Activated naive CD4-positive, alpha-beta T cell treated with Interleukin-2 at 50 U/mL for 16 hours (primary cell): ENCODE measurements at places on chromosomes 2 and 18.
A peak's percentile ranks its signal among the peaks of the same experiment; 100 is the strongest.

DNA sequence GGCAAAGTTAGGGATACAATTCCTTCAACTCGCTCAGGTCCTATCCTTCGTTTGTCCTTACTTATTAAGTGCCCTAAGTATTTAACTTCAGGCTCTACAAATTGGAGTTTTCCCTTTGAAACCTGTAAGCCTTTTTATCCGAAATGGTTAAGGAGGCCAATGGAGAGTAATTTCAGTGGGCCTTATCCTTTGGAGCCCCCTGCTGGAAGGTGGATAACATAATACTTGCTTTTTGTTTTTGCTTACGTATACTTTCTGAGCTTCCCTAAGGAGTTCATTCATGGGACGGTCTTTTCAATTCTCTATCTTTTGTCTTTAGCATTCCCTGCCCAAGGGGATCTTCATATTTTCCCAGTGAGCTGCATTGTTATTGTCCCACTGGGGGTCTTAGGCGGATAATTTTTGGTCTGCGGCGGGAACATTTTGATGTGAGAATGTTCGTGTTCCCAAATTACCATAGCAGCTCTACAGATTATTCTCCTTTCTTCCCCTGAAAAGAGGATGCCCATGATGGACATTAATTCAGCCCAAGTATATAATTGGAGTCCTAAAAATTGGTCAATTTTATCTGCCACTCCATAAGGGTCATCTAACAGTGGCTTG is 34.4 kb upstream of the TRAPPC8 start:
- DNase-seq = peak; percentile 6

DNA sequence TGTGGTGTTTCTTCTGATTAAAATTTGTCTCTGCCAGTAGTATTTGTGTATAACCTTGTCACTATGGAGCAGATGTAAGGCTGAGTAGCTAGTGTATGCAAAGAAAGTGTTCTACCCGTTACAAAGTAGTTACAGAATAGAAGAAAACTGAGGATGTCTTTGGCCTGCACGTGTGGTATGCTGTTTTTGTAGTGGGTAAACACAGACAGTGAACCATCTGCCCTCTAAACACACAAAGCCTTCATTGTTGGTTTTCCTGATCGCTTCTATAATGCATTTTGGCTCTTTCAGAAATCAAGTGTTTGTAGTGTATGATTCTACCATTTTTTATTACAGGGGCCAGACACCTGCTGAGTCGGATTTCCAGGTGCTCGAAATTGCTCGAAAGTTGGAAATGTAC is 61.5 kb downstream of the FARP2 start:
- DNase-seq = no peak

GRCh38 chr2:28233164-28233676 is 159.4 kb upstream of the FOSL2 start:
- DNase-seq = no peak

DNA sequence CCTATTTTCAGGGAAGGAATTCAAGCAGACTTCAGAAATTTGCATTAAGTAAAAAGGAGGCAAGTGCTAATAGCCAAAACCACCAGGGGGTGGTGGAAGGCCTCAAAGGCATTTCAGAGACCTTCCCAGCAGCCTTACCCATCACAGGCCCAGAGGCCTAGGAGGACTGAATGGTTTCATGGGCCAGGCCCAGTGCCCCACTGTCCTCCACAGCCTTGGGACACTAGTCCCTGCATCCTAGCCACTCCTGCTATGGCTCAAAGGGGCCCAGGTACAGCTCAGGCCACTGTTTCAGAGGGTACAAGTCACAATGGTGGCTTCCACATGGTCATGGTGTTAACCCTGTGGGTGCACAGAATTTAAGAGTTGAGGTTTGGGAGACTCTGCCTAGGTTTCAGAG is 58.6 kb upstream of the CHAC2 start:
- DNase-seq = no peak

GRCh38 chr2:149616681-149617456 is 29.3 kb upstream of the MMADHC start:
- no peak for DNase-seq

- DNase-seq = no peak
Observed at GRCh38 chr2:155308367-155309009, 610.0 kb downstream of the KCNJ3 start.
